Left cardiac atrium (tissue), 4 donors: ENCODE measurements at places on chromosomes 7 and 10. TPM values are rescaled to one million over a fixed set of nuclear protein-coding genes. Genes with fewer than 3 reads are reported as not detected.

GRCh38 chr7:92722541-92722940, 113.8 kb downstream of the CDK6 start:
- DNase-seq: no peak

DNA sequence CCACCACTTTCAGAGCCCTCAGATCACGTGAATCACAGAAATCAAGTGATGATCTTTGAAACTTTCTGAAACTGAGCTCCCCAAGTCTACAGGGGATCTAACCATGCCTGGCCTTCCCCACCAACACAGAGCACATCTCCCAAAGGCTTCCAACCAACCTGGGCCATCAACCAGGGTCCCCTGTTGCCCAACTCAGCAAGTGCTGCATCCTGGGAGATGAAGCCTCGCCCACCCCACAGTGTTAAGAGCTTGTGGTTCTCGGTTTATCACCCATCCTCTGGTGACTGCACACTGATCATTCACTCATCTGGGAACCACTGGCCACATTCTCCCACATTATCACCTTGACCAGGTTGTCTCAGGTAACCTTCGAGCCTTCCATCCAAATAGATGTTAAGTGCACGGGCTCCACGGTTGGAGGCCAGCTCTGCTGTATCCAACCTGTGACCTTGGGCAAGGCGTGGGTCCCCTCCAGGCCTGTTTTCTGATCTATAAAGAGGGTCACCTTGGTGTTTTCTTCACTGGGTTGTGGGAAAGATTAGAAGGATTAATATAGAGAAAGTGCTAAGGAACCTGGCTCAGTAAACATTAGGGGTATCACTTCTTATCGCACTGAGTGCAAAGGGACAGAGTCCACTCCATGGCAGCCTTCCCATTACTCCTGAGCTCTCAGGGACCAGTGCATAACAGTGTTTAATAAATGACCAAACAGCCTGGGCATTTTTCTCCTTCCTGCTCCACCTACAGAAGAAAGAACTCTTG, 3.6 kb downstream of the ZNF488 start:
- DNase-seq: no peak

DNA sequence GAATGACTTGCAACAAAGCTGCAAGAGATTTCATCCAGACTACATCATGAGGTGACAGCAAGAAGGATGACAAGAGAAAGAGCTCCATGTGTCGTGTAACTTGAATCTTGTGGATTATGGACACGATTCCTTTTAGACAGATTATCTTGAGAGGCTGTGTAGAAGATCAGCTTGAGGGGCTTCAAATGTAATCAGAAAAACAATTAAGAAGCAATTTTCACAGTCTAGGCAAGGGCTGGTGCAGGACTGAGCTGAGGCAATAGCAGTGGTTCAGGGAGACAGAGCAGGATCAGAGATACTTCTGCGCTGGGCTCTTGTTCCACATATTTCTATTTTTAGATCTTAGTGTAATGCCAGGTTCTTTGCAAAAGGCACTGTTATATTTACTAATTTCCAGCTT, 253.0 kb upstream of the COBL start:
- no peak for DNase-seq

DNA sequence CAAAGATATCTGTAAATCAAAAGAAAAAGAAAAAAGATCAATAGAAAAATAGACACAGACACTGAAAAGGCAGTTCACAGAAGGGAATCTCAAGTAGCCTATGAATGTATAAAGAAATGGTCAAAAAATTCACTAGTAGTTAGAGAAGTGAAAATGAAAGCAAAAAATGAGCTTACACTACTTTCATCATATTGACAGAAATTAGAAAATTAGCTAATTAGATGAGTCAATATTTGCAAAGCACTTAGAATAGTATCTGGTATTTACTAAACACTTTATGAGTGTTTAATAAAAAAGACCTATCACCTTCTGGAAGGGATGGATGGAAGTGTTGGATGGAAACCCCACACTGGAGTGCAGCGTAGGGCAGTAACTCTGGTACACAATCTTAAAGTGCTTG, 1.7 kb upstream of the CFAP58 start:
- DNase-seq: no peak

- DNase-seq: no peak
These were observed 192.4 kb upstream of the LRRN3 start for GRCh38 chr7:110898516-110898915.

The PTPN12 gene
- total RNA-seq: 47.5 TPM

The CFAP70 gene
- 1.5 TPM for total RNA-seq

The C10orf143 gene
- 2.3 TPM for total RNA-seq
